AG09309 (cell line): ENCODE measurements at places on chromosomes 6 and 20.

- no peak for DNase-seq
Observed at GRCh38 chr6:150212778-150213177, 69.9 kb downstream of the PPP1R14C start.

GRCh38 chr6:97215157-97215769 lies 67.8 kb downstream of the MMS22L start:
- peak; percentile 37 for DNase-seq

DNA sequence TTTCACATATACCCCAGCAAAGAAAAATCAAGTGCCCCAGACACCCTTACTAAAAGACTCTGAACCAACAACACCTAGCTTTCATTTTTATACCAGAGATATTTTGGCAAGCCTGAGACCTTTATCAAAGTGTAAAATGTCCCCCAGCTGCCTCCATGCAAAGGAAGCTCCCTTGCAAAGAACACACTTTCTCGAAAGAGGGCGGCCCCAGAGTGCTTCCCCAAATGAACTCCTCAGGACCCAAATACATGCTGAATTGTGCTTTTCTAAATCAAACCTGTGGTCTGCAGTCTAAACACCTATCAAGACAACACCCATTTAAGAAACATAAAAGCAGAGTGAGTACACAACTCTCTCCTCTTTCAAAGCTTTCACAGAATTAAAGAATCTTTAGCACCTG lies 490 bp downstream of the IPCEF1 start:
- no peak for DNase-seq

- DNase-seq: no peak
Observed at GRCh38 chr20:42161228-42161829, 543.2 kb upstream of the CHD6 start.

DNA sequence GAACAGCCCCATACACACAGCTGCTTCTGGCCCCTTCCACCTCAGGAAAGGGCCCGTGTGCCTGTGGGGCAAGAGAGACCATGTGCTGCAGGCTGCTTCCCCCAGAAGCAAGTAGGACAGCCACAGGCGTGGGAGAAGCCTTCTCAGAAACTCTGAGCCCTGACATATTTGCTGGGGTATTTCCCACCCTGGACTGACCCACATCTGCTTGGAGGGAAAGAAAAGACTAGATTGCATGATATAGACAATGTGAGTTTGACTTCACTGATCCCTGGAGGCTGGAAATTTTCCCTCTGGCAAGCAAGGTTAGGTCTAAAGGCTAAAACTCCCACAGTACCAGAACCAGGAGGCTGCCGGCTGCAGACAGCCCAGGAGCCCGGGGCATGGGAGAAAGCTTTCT lies 213.3 kb upstream of the SSTR4 start:
- no peak for DNase-seq

GRCh38 chr6:36853325-36853724 lies 14.1 kb upstream of the CPNE5 start:
- DNase-seq: peak; percentile 80

GRCh38 chr6:35206346-35206745 lies 7.4 kb upstream of the SCUBE3 start:
- DNase-seq: no peak

DNA sequence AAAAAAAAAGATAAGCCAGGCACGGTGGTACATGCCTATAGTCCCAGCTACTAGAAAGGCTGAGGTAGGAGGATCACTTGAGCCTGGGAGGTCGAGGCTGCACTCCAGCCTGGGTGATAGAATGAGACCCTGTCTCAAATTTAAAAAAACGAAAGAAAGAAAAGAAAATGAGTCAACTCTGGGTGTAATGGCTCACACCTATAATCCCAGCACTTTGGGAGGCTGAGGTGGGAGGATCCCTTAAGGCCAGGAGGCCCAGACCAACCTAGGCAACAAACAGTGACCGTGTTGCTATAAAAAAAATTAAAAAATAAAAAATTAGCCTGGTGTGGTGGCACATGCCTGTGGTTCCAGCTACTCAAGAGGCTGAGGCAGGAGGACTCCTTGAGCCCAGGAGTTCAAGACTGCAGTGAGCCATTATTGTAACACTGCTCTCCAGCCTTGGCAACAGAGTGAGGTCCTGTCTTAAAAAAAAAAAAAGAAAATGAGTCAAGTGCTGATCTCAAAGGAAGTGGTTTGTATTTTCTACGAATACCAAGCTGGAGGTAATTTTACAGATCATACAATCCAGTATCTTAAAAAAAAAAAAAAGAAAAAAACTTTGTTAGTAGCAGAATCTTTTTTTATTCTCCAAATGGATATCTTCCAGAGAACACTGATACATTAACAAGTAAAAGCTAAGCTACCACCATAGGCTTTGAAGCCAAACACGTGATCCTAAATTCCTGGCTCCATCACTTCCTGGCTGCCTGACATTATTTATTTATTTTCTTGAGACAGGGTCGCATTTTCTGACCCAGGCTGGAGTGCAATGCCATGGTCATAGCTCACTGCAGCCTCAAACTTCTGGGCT lies 5.7 kb downstream of the COMMD7 start:
- DNase-seq: peak; percentile 57

DNA sequence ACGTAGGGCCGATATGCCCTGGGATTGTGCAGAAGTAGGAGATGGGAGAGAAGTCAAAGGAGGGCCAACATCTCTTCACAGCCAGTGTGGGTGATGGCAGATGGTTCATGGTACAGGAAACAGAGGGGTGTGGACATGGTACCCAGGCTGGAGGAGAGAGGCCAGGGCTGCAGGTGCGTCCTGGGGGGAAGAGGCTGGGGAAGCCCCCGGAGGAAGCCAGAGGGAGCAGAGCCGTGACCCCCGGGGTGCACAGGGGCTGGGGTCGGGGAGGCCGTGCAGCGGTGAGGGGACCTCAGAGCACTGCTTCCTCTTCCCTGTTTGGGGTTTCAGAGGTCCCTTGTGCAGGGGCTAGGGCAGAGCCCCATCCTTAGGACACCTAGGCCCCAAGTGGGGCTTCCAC lies 11.2 kb upstream of the ZBTB46 start:
- no peak for DNase-seq

DNA sequence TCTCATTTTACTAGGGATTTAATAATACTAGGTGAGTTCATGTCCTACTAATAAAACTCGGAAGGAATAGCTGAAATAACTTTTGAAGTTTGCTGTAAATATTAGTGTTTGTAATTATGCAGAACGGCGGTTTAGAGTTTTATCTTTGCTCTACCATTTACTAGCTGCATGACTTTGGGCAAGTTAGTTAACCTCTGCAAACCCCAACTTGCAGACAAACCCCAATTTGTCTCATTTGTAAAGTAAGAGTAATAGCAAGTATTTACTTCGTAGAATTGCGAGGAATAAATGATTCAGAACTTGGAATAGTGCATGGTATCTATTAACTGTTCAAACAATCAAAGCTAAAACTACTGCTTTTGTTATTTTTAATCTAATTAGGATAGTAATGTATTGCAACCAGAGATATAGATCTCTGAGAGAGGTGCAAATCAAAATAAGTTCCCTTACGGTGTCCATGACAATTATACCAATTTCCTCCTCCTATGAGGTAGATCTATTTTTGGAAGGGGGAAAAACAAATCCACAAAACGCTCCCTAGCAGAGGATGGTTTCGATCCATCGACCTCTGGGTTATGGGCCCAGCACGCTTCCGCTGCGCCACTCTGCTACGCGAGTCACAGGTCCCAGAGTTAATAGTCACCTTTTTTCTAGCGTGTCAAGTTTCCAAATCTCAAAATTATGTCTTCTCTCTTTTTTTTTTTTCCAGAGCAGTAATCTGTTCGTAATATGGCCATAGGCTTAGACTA lies 35.1 kb upstream of the BTN3A2 start:
- DNase-seq: no peak

DNA sequence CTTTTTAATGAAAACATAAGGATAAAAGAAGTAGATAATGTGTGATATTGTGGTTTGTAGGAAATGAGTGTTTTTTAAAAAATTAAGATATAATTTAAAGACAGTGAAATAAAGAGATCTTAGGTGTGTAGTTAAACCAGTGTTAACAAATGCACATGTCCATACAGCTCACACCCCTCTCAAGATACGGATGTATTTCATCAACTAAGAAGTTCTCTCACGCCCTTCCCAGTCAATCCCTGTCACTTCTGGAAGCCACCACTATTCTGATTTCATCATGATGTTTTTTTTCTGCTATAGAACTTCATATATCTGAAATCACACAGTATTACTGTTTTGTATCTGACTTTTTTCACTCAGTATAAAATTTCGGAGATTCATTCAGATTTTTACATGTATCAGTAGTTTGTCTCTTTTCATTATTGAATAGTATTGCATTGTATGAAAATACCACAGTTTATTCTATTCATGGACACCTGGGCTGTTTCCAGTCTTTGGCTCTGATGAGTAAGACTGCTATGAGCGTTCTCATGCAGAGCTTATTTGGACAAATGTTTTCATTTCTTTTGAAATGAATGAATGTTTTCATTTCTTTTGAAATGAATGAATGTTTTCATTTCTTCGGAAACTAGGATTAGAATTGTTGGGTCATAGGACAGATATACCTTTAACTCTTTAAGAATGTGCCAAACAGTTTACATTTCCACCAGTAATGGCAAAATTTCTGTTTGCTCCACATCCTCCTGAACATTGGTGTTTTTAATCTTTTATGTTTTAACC lies 49.7 kb upstream of the ELOVL5 start:
- no peak for DNase-seq

GRCh38 chr6:84738996-84739865 lies 25.2 kb downstream of the TBX18 start:
- no peak for DNase-seq

DNA sequence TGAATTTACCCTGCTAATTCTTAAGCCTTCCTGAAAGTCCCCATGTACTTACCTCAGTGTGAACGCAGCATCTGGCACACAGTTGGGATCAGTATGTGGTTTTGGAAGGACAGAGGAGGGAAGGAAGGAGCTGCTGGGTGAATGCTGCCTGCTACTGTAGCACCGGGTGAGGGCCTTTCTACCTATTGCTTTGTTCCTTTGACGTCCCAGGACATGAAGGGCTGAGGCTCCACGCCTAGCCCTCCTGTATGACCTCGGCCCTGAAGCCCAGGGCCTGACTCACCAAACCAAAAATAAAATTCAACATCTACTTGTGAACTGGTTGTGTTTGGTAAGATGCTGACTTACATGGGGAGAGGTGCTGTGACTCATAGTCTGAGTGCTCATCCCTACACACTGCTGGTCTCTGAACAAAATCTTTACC lies 51.1 kb downstream of the ARID1B start:
- DNase-seq: peak; percentile 52

- no peak for DNase-seq
Observed at GRCh38 chr6:14309951-14310445, 192.4 kb downstream of the CD83 start.

DNA sequence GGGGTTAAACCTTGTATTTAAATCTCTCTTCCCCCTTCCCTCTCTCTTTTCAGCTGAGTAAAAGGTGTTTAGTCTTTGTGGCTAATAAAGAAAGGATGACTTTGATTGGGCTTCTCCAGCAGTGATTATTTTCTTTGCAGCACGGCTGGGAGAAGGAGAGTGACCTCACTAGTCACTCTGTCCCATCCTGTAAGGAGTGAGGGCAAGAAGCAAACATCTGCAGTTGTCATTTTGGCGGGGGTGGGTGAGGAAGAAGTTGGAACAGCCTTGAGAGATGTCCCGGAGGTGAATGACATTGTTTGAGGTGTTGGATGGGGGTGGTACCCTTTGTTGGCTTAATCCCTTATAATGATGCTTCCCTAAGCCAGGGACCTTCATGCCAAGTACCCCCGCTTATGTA lies 223.6 kb downstream of the EYA2 start:
- DNase-seq: no peak

DNA sequence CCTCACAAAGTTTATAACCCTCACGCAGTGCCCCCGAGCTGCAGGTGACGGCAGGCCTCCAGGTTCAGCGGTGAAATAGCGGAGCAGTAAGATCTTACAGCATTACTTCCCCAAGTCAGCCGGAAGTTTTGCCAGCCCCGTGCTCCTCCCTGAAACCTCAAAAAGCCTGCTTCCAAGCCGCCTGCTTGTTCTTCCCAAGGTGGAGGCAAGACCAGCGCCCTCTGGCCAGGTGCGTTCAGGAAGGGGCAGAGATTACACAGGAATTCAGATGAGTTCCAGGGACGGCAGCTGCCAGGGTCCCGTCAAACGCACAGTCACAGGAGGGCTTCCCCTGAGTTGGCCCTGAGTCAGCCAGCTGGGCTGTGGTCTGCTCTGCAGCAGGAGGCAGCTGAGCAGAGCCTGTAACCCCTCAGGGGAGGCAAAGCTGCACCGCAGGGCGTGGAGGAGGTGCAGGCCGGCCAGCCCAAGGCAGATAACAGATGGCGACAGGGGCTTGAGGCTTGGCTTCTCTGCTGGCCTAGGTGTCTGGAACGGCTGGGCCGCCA lies 124.1 kb upstream of the RPS6KA2 start:
- no peak for DNase-seq

DNA sequence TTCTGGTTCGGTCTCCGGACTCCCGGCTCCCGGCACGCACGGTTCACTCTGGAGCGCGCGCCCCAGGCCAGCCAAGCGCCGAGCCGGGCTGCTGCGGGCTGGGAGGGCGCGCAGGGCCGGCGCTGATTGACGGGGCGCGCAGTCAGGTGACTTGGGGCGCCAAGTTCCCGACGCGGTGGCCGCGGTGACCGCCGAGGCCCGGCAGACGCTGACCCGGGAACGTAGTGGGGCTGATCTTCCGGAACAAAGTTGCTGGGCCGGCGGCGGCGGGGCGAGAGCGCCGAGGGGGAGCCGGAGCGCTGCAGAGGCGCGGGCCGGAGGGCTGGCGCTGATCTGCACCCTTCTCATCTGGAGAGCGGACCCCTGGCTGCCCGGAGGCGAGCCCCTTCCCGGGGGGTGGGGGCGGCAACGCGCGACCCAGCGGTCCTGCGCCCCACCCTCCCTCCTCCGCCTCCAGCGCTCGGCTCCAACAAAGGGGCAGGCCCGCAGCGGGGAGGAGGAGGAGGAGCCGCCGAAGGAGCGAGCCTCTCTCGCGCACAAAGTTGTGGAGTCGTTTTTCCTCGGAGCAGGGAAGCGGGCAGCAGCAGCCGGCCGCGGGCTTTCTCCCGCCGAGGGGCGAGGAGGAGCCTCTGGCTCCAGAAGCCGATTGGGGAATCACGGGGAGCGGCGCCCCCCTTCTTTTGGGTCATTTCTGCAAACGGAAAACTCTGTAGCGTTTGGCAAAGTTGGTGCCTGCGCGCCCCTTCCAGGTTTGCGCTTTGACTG lies at the start of gene UTRN:
Gene UTRN, plus strand, starts transcription at position 553 of the 765 bp plus-strand sequence. CDS start 6,494 bp downstream, outside the sequence.
- peak; percentile 49 for DNase-seq

DNA sequence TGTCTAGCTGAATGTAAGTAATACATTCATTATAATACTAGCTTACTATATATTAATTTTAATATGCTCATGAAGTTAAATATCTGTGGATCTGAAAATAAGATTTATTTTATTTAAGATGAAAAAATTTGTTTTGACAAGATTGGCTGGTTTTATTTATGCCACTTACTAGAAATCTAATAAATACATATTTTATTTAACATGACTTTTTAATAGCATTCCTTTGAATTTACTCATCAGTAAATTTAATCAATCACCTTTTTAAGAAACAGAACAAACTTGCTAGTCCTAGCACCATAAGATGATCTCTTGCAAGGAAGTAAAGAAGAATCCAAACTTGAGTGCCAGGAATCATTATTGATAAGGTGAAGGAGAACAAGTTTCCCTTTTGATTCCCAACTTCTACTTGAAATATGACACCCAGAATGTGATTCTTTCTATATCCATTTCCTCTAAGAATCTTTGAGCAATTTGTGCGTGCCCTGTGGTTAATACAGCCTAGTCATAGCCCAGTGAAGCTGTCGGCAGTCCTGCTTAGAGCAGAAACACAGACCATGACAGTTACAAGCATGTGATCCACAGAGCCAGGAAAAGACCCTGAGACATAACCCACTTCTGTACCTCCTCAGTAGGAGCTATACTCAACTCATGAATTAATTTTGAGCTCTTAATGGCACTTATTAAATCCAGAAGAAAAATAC lies 282.3 kb upstream of the QKI start:
- no peak for DNase-seq

- no peak for DNase-seq
Observed at GRCh38 chr20:61494763-61495575, 242.9 kb downstream of the CDH4 start.
